NCI-H2081 (cell line): ENCODE measurements at places on chromosomes 12 and 14.

- no peak for DNase-seq
Observed at GRCh38 chr12:115267891-115268290, 583.9 kb upstream of the TBX3 start.

GRCh38 chr12:50739611-50740010 lies 24.3 kb upstream of the ATF1 start:
- no peak for DNase-seq

DNA sequence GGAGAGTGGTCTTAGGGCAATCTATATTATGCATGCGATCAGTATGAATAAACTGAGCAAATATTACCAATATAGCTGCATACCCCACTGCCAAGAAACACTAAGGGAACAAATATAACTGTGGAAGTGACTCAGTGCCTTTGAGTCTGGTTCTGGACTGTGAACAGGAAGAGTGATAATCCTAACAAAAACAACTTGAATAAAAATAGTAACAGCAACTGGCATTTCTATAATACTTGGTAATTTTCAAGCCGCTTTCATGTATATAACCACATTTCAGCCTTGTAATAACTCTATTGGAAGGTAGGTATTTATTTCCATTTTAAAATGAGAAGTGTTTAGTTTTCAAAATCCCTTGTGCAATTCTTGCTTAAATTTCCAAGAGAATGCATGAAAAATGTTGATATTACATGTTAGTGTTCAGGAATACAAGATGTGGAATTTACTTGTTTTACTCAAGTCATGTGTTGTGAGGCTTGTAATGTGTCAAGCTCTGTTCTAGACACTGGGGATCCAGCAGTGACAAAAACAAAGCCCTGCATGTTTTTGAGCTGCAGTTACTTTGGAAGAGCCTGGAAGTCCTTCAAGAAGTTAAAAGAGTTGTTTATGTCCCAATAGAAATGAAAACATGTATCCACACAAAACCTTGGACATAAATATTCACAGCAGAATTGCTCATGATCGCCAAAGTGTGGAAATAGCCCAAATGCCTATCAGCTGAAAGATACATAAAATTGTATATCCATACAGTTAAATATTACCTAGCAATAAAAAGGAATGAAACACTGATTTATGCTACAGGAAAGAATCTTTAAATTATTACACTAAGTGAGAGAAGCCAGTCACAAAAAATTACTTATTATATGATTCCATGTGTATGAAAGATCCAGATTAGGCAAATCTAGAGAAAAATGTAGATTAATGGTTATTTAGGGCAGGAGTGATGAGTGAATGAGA lies 338.1 kb upstream of the TMEM132C start:
- no peak for DNase-seq

DNA sequence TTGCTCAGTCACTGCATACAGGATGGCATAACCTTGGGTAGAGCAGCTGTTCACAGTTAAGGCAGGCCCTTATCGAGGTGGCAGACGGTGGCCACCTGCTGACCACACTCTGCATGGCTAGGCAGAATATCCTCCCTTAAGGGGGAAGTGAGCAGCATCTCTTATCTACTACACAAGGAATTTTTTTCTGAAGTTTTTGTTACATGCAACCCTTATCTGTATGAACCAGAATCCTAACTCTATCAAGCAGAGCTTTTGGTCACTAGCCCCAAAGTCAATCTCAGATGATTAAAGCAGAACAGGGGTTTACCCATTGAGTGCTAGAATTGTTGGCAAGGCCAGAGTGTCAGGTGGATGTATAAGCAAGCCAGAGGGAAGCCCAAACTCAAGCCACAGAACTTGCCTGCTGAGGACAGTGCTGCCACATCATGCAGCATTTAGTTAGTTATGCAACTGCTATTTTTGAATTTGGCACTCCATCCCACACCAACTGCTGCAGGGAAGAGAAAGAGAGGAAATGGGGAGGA lies 192.8 kb downstream of the TBX5 start:
- no peak for DNase-seq

DNA sequence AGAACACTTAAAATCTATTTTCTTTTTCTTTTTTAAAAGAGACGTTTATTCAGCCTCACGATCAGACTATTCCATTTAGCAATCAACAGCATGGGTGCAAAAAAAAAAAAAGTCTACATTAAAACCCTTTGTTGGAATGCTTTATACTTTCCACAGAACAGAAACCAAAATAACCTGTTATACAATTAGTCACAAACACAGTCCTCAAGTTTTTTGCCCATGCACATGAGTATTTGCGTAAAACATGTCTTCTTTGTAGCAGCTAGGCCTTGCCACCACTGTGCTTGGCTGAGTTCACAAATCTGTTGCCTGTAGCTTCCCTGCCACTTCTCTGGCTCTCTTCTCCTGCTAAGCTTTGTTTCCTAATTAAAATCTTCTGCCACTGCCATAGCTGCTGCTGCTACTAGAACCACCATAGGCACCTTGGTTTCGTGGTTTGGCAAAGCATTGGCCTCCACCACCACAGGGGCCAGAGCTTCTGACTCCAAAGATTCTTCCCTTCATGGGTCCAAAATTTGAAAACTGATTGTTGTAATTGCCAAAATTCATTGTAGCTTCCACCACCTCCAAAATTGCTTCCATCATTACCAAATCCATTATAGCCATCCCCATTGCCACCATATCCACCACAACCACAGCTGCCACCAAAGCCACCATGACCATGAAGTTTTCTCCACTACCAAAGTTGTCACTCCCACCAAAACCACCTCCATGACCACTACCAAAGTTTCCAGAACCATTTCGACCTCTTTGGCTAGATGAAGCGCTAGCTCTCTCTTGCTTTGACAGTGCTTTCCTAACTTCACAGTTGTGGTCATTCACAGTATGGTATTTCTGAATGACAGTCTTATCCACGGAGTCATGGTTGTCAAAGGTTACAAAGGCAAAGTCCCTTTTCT lies 38.1 kb downstream of the KLRG1 start:
- DNase-seq: no peak

DNA sequence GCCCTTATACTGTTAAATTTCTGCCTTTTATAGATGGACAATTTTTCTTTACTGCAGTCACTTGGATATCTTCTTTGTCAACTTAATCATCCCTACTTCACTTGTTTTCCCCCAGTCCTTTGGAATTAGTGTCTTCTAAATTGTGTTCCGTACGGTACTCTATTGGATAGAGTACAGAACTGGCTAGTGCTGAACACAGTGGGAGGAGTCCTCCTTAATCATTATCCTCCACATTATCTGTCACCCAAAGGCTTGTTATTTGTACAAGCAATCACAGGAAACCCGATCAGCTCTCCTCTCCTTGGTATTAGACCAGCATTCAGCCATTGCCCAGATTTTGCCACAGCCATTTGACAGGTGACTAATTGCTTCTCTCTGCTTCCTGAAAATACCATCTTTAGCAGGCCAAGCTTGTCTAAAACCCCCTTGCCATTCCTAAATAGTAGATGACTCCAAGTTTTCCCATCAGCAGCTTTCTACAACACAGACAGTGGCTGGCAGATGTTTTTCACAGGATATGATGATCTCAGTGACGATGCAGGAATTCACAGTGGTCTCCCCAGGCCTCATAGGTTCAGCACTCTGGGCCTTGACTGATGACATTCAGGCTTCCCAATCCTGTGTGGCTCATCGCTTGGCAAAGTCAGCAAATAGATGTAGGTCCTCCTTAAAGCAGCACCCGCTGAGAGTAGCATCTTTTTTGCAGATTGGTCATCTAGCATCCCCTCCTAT lies 216.0 kb upstream of the RGS6 start:
- peak; percentile 56 for DNase-seq

DNA sequence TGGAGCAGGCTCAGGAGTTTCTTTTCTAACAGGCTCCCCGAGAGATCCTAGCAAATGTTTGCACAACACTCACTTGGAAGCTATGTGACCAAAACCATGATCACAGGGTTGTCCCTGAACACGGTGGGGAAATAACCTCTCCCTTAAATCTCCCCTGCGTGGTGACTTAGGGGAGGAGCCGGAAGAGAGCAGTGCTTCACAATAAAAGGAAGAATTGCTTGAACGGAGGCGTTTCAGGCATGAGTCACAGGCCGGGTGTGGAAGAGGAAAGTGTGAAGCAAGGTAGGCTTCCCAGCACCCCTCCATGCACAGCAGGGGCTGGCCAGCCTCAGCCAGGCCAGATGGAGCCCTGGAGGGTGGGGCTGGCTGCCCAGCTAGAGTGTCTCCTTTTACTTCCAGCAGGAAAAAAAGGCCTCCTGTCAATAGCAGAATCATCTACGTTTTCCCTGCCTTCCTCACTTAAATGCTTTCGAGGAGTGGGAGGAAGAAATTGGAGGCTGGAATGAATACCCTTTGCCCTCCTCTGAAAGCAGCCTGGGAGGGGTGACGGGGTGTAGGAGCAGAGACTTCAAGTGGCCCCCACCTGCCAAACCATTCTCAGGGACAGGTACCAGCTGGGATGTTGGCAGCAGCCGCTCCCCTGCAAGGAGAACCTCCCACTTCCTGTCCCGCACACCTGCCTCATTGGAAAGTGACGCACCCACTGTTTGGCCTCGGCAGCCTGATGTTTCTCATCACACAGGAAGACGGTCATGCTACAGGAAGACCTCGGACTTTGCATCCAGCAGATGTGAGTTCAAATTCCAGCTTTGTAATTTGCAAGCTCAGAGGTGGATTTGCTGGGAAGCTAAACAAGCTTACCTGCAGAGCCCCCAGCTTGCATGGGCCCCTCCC lies 30.1 kb upstream of the PPP2R5C start:
- peak; percentile 97 for DNase-seq

DNA sequence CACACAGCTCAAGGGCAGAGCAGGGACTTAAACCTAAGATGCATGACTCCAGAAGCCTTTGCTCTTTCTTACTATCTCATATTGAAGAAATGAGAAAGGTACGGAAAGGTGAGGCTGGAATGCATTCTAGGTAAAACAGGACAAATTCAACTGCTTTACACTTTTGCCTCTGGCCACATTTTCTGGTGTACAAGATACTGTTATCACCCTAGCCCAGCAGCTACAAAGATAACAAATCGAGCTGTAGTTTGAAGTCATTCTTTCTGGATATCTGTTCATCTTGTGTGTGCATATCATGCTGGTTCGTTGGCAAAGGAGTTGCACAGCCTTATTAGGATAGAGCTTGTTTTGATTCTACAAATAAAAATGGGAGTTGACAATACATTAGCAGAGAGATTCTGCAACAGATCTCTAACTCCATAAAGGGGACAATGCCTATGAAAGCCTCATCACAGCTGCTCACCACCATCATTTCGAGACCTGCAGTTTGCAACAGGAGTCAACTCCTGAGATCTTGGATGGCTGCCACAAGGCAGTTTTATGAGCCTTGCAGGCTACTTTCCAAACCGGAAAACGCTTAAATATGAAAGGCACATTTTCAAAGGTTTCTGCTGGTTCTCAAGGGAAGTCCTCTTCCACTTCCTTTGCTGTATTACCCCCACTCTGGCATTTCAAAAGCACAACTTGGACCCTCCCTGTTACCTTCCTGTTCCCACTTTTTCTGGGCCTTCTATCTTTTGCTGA lies 64.9 kb downstream of the STXBP6 start:
- peak; percentile 78 for DNase-seq

GRCh38 chr12:93447555-93448290 lies 6.0 kb upstream of the UBE2N start:
- DNase-seq: no peak

GRCh38 chr12:1464925-1465324 lies 129.5 kb downstream of the FBXL14 start:
- DNase-seq: no peak

DNA sequence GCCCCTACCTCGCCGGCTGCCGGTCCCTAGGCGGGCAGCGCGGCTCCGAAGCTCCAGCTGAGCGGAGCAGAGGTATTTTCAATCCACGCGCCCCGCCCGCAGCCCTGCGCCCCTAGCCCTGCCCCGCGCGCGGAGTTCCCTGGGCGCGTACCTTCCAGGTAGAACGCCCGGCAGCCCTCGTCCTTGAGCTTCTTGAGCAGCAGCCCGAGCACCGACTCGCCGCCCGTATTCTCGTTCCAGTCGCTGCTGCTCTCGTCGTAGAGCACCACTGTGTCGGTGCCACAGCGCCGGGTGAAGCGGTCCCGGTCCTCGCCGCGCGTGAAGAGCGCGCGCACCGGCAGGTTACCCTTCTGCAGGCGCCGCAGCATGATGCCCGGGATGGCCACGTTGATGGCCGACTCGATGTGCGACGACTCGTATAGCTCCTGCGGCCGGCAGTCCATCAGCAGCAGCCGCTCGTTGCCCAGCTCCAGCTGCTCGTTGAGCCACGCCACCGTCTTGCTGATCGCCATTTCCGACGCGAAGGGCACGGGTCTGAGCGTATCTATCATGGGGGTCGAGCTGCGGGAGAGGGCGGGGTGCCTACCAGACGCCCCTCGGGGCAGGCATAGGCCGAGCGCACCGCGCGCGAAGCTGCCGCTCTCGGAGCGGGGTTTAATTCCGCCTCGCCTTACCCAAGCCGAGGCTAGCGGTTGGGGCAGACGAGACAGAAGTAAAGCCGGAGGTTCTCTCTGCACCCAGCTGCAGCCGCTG lies 636 bp downstream of the DUSP6 start:
- DNase-seq: no peak

DNA sequence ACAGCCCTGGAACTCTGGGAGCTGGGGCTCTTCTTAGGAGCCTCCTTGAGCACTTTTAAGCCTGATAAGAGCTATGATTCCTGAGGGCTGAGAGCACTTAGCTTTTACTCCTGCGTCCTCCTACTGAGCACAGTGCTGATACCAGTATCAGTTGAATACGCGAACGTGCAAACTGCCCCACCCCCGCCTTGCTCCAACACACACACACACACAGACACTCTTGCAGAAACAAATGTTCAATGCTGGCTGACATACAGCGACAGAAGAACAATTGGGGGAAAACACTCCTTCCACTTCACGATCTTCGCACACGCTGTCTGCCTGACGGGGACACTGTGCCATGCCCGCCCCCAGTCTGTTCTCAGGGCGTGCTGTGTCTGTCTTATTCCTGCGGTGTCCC lies 57.2 kb upstream of the DLK1 start:
- DNase-seq: no peak
